Karpas-422 (cell line): ENCODE measurements at places on chromosomes 1 and 21. TPM values are rescaled to one million over a fixed set of nuclear protein-coding genes. Genes with fewer than 3 reads are reported as not detected.
A peak's percentile ranks its signal among the peaks of the same experiment; 100 is the strongest.

DNA sequence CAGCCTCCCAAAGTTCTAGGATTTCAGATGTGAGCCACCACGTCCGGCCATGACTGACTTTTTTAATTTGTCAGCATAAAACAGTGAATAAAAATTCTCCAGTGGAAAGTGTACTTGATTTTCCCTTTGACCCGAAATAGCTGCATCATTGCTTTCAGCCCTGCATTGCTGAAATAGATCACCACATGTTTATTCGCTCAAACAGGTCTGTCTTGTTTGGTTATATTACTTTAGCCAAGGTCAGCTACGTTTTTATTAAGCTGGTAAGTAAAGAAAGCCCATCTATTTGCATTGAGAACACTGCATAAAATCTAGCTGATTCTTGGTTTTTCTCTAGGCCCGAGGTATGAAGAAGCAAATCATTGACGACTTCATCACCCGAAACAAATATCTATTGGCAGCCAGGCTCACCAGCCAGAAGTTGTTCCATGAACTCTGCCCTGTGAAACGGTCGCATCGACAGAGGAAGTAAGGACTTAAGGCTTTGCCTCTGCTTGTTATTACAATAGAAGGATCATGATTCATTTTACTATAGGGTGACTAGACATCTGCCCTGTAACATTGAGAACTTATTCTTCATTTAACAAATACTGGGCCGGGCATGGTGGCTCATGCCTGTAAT is 25.6 kb downstream of the AGMAT start:
- DNase-seq = no peak

GRCh38 chr1:223175032-223175431 is 32.0 kb upstream of the TLR5 start:
- DNase-seq = peak; percentile 62

Gene PHC2
- 54.3 and 79.5 TPM in 2 replicates for total RNA-seq

GRCh38 chr21:35905096-35905962 is 155.0 kb downstream of the SETD4 start:
- no peak for DNase-seq

DNA sequence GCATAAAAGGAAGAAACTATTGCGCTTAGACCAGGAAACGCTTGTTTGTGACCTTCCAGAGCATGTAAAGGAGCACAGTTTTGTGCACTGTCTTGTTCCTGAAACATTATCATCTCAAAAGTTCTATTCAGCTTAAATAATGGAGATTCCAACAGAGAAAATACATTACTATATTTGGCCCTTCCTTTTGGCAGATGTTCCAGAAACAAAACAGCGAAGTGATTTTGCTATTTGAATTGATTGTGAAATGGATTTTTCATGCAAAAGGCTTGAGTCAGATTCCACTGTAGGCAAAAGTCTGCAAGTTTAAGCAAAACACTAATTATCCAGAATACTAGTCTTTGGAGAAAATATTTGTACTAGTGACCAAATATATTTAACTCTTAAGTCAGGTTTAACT is 80.3 kb upstream of the PTBP2 start:
- no peak for DNase-seq

DNA sequence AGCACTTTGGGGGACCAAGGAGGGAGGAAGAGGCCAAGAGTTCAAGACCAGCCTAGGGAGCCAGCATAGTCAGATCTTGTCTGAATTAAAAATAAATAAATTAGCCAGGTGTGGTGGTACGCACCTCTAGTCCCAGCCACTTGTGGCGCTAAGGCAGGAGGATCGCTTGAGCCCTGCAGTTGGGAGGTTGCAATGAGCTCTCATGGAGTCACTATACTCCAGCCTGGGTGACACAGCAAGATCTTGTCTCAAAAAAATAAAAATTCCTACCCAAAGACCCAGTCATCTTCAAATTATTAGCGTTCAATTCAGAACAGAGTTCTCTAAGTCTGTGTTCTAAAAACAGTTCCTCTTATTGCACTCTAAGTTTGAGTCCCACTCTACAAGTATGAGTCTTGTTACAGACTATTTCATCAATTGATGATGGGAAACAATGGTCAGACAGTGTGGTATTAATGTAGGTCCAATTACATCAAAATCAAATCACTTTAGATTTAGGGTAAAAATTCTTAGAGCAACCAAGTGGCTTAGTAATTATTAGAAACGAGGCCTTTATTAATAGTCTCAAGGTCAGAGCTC is 6.9 kb downstream of the FOXJ3 start:
- DNase-seq = no peak

GRCh38 chr1:213947200-213947801 is 40.5 kb upstream of the PROX1 start:
- no peak for DNase-seq

Gene PROK1
- not detected in 2 replicates for total RNA-seq
